OCI-M1 (cell line): ENCODE measurements at places on chromosomes 12 and 14.

- no peak for DNase-seq
Measured at GRCh38 chr12:66813137-66813892, 134.4 kb upstream of the GRIP1 start.

DNA sequence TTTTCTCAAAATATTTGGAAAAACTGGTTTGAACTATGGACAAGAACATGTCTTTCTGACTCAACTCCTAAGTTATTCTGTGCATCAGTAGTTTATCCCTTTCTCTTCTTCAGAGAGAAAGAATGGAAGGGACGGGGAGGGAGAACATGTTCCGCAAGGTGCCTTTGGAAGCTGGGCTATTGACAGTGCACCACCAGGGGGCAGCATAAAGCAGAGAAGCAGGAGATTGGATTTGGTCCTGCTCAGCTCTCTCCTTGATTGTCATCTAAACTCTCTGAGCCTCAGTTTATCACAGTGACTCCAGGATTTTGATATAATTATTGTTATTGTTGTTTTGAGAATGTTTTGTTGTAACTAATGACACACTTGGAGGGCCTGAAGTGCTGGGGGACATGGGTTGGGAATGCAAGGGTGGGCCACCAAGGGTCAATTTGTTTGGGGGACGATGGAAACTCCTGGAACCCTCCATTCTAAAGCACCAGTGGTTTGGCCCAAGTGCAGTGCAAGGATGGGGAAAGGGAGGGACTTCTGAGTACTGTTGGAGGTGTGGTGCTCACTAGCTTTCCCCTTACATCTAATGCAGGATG lies 45.3 kb upstream of the ANO6 start:
- DNase-seq, result peak; percentile 81

- DNase-seq, result no peak
Measured at GRCh38 chr12:119259484-119259883, 75.0 kb upstream of the CCDC60 start.

GRCh38 chr14:104694991-104695659 lies 5.7 kb downstream of the INF2 start:
- no peak for DNase-seq

- no peak for DNase-seq
Measured at GRCh38 chr12:94163850-94164249, 15.5 kb downstream of the PLXNC1 start.

DNA sequence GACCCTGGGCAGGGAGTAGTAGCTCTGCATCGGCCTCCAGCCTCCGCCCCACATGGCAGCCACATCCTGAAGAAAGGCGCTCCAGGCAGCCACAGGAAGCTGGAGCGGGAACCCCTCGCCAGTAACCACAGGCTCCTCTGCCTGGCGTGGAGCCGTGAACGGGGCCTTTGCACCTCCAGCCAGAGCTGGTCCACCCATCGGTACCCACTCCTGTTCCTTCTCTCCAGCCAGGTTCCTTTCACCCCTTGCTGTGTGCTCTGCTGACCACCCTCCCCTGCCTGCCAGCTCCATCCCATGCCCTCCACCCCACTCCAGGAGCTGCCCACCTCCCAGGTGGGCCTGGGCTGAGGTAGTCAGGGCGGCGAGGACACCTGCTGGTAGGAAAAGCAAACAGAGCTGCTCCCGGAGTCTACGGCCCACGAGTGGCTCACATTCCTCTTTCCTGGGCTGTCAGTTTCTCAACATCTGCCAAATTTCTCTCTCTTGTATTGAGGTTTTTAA lies 2.7 kb downstream of the TGFB3 start:
- DNase-seq, result peak; percentile 3

DNA sequence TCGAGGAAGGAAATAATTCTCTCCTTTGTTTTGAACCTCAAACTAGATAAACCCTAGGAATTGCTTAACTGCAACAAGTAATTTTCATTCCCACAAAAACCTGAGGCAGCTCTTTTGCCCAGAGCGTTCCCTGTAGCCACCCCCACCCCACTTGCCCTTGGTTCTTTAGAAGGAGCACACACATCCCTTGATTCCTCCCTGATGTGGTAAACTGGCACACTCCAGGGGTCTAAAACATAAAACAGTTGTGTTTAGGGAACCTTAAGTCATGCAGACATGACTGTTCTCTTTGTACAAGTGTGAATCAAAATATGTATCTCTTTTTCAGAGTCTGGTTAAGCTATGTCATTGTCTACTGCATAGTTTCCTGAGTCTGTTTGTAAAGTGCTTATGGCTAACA lies 14.0 kb downstream of the MAPK1IP1L start:
- DNase-seq, result no peak

DNA sequence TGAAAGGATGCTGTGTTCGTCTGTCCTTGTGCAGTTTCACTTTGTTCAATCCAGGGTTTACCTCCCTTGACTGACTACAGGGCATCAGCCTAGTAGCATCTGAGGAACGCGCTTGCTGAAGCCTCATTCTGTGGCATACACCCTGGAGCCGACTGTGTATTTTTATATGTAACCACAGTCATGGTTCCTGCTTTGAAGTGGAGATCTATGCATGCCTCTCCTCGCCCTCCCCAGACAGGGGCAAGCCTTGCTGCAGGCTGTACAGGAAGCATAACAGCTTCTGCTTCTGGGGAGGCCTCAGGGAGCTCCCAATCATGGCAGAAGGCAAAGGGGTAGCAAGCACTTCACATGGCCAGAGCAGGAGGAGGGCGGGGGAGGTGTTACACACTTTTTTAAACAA lies 262.1 kb downstream of the BCL11B start:
- no peak for DNase-seq

GRCh38 chr12:132340266-132341035 lies 11.1 kb upstream of the GALNT9 start:
- DNase-seq, result no peak

- DNase-seq, result no peak
Measured at GRCh38 chr12:50642761-50643160, 121.1 kb upstream of the ATF1 start.

DNA sequence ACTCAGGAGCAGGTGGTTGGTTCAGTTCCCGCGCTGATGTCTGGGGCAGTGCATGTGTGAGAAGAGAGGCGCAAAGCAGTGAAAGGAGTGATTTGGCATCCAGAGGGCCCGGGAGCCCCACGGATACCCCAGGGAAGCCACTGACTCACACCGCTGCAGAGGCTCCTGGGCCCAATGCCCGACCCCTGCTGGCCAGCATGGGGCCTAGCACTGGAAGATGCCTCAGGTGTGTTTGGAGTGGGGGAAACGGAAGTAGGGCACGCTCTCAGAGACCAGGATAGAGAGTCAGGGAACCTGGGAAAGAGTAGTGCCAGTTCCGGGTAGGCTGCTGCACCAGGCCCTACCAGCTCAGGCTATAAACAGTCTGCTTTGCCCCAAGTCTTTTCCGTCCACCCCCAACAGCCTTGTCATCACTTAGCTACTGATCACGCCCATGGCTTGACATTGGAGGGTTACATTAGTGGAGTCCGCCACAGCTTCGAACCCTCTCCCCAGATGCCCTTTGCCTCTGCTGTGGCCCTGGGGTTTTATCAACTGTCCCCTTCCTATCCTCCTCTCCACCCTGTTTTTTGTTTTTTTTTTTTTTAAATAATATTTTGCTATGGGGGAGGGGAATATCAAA lies 9.5 kb upstream of the CSAD start:
- peak; percentile 16 for DNase-seq
